ENCODE measurements at places on chromosomes 11 and 22. TPM values are rescaled to one million over a fixed set of nuclear protein-coding genes. Genes with fewer than 3 reads are reported as not detected.

Gene MYH9
- 342 TPM for total RNA-seq

Gene SCT
- total RNA-seq: not detected

Gene PNPLA5
- 0.50 TPM for total RNA-seq

Gene SMIM38
- total RNA-seq: 1.7 TPM

Gene SULT4A1
- total RNA-seq: 0.83 TPM

Gene PLEKHB1
- total RNA-seq: 1.0 TPM

Gene HBE1
- total RNA-seq: 0.33 TPM

Gene CSF2RB
- 0.44 TPM for total RNA-seq

Gene FOLR2
- total RNA-seq: not detected

Gene OR5P2
- not detected for total RNA-seq

Measured in smooth muscle cell of trachea (primary cell).